ENCODE measurements at places on chromosomes 13 and 19. TPM values are rescaled to one million over a fixed set of nuclear protein-coding genes. Genes with fewer than 3 reads are reported as not detected.

- no peaks in the 10 kb centered on the region for H3K27me3 ChIP-seq
- no peak overlapping the region for H3K4me3 ChIP-seq
- H3K4me1 ChIP-seq, result no peaks in the 10 kb centered on the region
- peaks cover 71% of the 10 kb centered on the region for H3K36me3 ChIP-seq
- DNase-seq, result no peak
- H3K27ac ChIP-seq, result no peak overlapping the region
These were observed 15.1 kb downstream of the PRAM1 start for GRCh38 chr19:8487137-8487851.

- H3K27me3 ChIP-seq, result no peaks in the 10 kb centered on the region
- no peak overlapping the region for H3K27ac ChIP-seq
- no peak for DNase-seq
- H3K4me3 ChIP-seq, result no peak overlapping the region
- no peaks in the 10 kb centered on the region for H3K4me1 ChIP-seq
These were observed 297.0 kb upstream of the KLHL1 start for GRCh38 chr13:70405266-70405665.

GRCh38 chr19:36488846-36489117 lies 579 bp downstream of the ZNF566 start:
- no peaks in the 10 kb centered on the region for H3K27me3 ChIP-seq
- peak overlapping the region; percentile 99 for H3K4me3 ChIP-seq
- no peak for DNase-seq
- peaks cover 2% of the 10 kb centered on the region for H3K4me1 ChIP-seq
- peak overlapping the region; percentile 9 for H3K27ac ChIP-seq
- H3K36me3 ChIP-seq, result peaks cover 37% of the 10 kb centered on the region

GRCh38 chr13:112775791-112776279 lies 86.0 kb downstream of the ATP11A start:
- no peak overlapping the region for H3K27ac ChIP-seq
- no peak overlapping the region for H3K4me3 ChIP-seq
- H3K4me1 ChIP-seq, result peaks cover 6% of the 10 kb centered on the region
- no peaks in the 10 kb centered on the region for H3K36me3 ChIP-seq

DNA sequence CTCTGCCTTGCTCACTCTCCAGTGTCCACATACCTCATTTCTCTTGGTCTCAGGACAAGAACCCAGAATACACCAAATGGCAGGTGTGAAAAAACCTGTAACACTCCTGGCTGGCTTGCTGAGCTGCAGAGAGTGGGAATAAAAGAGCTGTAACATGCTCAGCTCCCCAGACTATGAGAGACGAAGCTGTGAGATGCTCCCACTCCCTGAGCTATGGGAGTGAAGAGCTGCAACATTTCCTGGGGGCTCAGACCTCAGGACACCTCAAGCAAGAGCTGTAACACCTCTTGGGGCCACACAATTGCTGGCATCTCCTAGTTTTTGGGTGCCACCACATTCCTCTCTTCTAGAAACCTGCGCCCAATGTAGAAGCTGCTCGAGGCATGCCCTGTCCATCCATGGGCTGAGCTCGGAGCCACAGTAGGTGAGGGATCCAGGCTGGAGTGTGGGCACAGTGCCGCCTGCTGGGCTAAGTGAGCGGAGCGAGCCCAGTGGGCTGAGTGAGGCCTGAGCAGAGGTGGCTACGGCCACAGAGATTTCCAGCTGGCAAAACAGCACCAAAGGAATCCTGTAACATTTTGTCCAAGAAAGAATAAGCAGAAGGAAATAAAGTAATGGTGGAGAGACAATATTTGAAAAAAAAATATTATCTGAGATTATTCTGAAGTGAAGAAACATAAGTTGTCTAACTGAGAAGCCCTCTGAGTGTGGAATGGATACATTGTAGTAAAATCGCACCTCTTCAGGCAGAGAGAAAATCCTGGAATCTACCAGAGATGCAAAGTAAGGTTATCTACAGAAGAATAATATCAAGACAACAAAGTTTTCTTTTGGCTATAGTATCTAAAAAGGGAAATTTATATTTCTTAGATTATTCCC lies 186.2 kb upstream of the PCDH9 start:
- no peaks in the 10 kb centered on the region for H3K36me3 ChIP-seq
- peak; percentile 81 for DNase-seq
- H3K4me1 ChIP-seq, result no peaks in the 10 kb centered on the region
- no peak overlapping the region for H3K27ac ChIP-seq

DNA sequence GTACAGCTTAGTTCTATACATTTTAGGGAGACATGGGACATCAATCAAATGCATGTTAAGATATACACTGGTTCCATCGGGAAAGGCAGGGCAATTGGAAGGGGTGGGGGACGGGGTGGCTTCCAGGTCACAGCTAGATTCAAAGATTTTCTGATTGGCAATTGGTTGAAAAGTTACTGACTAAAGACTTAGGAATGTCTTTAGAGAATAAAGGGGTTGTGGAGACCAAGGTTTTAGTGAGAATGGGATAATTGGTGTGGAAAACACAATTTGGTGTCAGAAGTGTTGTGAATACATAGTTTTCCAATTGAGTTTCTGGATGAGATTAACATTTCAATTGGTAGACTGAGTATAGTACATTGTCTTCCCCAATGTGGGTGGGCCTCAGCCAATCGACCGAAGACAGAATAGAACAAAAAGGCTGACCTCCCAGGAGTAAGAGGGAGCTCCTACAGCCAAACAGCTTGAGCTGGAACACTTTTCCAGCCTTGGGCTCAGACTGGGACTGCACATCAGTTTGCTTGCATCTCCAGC lies 988 bp upstream of the CCDC169 start:
- no peaks in the 10 kb centered on the region for H3K27me3 ChIP-seq
- peak overlapping the region; percentile 87 for H3K27ac ChIP-seq
- H3K36me3 ChIP-seq, result peaks cover 9% of the 10 kb centered on the region
- DNase-seq, result peak; percentile 75
- peaks cover 4% of the 10 kb centered on the region for H3K4me1 ChIP-seq

- peaks cover 9% of the 10 kb centered on the region for H3K4me1 ChIP-seq
- no peak overlapping the region for H3K27ac ChIP-seq
- no peak for DNase-seq
- no peaks in the 10 kb centered on the region for H3K36me3 ChIP-seq
These were observed 259.4 kb upstream of the DACH1 start for GRCh38 chr13:72126424-72126823.

The DHX34 gene
- 38.2 TPM for total RNA-seq

GRCh38 chr19:18450021-18450930 lies 12.3 kb upstream of the ISYNA1 start:
- no peak for DNase-seq
- peak overlapping the region; percentile 59 for H3K4me3 ChIP-seq
- H3K36me3 ChIP-seq, result peaks cover 2% of the 10 kb centered on the region
- no peak overlapping the region for H3K27ac ChIP-seq
- no peaks in the 10 kb centered on the region for H3K27me3 ChIP-seq

- H3K27me3 ChIP-seq, result no peaks in the 10 kb centered on the region
- peak overlapping the region; percentile 76 for H3K27ac ChIP-seq
- peak overlapping the region; percentile 45 for H3K4me3 ChIP-seq
- peaks cover 10% of the 10 kb centered on the region for H3K36me3 ChIP-seq
These were observed 186.3 kb downstream of the TDRD3 start for GRCh38 chr13:60583196-60583888.
